Central memory CD4-positive, alpha-beta T cell (primary cell): ENCODE measurements at places on chromosomes 16 and 17.

- no peak for DNase-seq
Observed at GRCh38 chr16:1155353-1156054, 2.6 kb downstream of the CACNA1H start.

DNA sequence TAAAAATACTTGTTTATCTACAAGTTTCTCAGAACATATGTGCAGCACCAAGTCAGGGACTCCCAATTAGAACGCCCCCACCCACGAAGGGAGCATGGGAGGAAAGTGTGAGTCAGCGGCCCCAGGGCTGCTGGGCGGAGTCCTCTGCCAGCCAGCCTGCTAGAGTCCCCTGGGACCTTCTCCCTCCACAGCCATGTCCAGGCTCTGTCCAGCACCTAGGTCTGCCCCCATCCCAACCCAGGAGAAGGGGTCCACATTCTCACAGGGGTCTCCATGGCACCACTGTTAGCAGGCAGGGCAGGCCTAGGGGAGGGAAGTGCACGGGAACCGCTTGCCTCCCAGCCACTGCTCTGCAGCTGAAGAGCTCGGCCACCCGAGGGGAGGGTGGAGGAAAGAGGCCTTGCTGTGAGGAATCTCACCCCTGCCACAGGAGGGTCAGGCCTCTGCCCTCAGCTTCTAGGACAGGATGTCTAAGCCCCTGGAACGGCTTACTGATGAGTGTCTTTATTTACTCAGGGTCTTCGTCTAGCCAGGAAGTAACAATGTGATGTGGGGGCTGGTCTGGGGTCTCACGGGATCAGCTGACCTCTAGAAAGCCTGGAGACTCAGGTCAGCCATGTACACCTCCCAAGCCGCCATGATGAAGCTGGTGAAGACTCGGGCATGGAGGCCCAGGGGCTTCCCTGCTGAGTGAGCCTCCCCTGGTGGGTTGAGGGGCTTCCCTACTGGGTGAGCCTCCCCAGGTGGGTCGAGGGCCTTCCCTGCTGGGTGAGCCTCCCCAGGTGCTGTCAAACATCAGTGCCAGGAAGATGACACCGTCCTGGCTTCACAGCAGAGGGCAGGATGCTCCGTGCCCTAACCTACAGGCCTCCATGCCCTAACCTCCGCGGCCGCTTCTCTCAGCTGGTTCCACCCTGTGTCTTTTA is 190.3 kb downstream of the RBFOX3 start:
- DNase-seq, result no peak

DNA sequence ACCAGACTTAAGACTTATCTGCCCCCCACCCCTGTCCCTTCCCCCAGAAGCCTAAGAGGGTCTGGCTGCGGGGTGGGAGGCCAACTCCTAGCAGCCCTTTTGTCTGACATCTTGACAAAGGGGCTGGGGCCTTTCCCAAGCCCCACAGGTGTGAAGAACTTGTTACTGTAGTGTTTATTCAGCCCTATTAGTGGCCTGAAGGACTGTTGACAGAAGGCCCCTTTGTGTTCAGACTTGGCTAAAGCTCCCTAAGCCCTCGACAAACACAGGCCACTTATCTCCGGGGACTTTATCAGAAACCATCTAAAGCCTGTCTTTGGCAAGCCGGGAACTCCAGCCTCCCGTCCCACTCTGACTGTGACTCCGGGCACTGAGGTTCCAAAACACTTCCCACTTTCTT is 129.8 kb downstream of the NTN1 start:
- no peak for DNase-seq

DNA sequence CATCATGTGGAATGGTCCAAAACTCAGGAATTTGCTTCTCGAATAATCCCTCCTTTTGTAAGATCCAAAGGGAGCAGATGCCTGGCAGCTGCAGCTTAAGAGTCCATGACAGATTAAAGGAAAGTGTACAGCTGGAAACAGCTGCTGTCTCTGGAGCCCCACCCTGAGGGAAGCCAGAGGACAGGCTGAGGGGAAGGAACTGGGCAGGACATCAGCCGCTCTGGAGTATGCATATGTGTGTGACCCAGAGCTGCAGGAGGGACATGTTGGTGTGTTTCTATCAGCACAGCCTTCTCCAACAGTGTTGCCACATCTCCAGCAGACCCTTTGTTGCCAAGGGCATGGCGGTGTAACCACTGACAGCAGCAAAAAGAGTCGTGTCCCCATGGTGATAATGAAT is 46.2 kb downstream of the CYB561 start:
- no peak for DNase-seq
